Activated naive CD4-positive, alpha-beta T cell treated with anti-CD3 and anti-CD28 coated beads for 36 hours (primary cell): ENCODE measurements at places on chromosomes 5 and 9. TPM values are rescaled to one million over a fixed set of nuclear protein-coding genes. Genes with fewer than 3 reads are reported as not detected.

GRCh38 chr5:73143716-73144115 lies 23.3 kb downstream of the TMEM171 start:
- DNase-seq, result no peak

GRCh38 chr5:53792338-53792737 lies 231.9 kb downstream of the NDUFS4 start:
- DNase-seq, result no peak

GRCh38 chr5:83925955-83926337 lies 205.3 kb upstream of the HAPLN1 start:
- no peak for DNase-seq

DNA sequence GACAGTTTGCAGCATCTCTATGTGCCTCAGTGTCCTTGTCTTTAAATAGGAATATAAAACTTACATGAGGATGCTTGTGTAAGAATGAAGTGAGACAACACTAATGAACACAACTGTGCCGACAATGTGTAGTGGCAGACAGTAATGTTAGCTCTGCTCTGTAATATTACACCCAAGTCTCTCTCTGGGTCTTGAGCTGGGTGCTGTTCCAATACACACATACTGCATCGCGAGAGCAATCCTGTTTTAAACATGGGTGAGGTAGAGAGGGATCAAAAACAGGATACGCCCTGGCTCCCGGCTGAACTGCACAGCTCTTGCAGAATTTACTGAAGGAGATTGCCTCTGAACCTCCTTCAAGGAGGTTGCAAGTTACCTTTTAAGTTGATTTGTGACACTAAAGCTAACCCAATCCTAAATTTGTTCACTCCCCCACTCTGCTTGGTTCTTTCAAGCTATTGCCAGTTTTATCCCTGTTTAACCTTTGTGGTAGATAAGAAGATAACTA lies 155.2 kb upstream of the ISL1 start:
- no peak for DNase-seq

DNA sequence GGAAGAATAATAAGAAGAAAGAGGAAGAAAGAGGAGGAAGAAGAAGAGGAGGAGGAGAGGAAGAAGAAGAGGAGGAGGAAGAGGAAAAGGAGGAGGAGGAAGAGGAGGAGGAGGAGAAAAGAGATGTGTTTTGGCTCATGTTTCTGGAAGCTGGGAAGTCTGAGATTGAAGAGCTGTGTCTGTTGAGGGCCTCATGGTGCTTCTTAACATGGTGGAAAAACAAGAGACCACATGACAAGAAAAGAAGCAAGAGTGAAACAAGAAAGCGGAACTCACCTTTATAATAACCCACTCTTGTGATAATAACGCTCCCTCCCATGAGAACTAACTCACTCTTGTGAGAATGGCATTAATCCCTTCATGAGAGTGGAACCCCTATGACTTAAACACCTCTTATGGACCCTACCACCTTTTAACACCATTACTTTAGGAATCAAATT lies 36.1 kb upstream of the RANBP6 start:
- DNase-seq, result no peak

GRCh38 chr9:136392538-136393449 lies 7.2 kb downstream of the SNAPC4 start:
- no peak for DNase-seq

GRCh38 chr9:129109537-129109903 lies 1.1 kb downstream of the CRAT start:
- DNase-seq, result peak; percentile 28

DNA sequence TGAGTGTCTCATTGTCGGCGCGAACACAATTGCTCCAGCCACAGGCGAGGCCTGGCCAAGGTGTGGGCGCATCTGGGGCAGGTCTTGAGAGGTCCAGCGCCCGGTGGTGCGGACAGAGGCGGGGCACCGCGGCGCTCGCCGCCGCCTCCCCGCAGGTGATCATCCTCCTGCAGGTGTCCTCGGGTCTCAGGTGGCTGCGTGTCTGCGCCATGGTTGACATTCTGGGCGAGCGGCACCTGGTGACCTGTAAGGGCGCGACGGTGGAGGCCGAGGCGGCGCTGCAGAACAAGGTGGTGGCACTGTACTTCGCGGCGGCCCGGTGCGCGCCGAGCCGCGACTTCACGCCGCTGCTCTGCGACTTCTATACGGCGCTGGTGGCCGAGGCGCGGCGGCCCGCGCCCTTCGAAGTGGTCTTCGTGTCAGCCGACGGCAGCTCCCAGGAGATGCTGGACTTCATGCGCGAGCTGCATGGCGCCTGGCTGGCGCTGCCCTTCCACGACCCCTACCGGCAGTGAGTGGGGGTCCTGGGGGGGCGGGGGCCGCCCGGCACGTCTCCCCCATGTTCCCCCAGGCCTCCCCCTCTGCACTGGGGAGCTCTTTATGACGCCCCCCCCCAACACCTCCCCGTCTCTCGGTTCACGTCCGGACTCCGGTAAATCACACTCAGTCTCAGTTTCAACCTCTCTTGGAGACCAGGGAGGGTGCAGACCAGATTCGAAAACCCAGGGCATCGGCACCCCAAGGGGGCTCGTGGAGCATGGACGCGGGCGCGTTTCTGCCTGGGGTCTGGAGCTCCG lies 446 bp downstream of the NXNL2 start:
- peak; percentile 12 for DNase-seq

DNA sequence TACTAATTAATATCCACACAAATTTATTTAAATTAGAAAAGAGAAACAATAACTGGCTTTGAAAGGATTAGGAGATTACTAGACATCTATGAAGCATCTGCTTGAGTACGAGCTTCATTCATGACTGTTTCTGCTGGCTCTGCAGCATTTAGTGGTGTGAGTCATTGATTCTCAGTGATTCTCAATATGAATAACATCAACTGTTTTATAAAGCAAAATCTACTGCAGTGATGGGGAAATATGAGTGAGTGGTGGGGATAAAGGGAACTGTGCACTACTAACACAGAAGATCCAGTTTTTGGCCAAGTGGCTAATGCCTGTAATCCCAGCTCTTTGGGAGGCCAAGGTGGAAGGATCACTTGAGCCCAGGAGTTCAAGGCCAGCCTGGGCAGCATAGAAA lies 8.4 kb downstream of the FNBP1 start:
- DNase-seq, result peak; percentile 61

- no peak for DNase-seq
These were observed 56.5 kb downstream of the JAK2 start for GRCh38 chr9:5041390-5042115.

GRCh38 chr5:17694371-17694770 lies 60.1 kb downstream of the TAF11L14 start:
- no peak for DNase-seq

GRCh38 chr9:120640380-120640779 lies 60.4 kb upstream of the CDK5RAP2 start:
- DNase-seq, result no peak

DNA sequence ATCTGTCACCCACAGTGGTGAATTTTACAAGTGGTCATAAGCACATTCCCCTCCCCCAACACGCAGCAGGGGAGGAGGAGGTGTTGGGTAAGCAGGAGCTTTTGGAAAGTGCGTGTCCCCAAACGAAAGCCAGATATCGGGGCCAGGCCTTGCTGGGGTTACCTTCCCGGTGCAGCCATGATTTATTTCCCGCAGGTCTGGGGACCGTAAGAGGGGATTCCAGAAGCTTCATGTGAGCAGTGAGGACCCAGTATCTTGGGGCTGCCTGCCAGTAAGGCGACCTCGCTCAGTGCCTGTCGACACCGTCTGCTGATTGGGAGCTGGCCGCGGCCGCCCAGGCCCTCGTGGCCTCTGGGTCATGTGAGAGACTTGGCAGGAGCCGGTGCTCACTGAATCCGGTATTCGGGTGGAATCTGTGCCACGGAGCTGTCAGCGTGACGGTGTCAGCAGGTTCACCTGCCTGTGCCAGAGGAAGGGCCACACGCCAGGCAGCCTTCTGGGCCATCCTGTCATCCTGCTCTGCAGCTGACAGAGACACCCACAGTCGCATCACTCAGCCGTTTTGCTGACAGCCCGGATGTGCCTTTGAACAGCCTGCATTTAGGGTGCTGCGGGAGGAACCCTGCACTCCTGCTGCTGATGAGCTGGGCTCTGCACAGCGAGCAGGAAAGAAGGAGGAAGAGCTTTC lies 37.3 kb downstream of the SEC61B start:
- peak; percentile 73 for DNase-seq

DNA sequence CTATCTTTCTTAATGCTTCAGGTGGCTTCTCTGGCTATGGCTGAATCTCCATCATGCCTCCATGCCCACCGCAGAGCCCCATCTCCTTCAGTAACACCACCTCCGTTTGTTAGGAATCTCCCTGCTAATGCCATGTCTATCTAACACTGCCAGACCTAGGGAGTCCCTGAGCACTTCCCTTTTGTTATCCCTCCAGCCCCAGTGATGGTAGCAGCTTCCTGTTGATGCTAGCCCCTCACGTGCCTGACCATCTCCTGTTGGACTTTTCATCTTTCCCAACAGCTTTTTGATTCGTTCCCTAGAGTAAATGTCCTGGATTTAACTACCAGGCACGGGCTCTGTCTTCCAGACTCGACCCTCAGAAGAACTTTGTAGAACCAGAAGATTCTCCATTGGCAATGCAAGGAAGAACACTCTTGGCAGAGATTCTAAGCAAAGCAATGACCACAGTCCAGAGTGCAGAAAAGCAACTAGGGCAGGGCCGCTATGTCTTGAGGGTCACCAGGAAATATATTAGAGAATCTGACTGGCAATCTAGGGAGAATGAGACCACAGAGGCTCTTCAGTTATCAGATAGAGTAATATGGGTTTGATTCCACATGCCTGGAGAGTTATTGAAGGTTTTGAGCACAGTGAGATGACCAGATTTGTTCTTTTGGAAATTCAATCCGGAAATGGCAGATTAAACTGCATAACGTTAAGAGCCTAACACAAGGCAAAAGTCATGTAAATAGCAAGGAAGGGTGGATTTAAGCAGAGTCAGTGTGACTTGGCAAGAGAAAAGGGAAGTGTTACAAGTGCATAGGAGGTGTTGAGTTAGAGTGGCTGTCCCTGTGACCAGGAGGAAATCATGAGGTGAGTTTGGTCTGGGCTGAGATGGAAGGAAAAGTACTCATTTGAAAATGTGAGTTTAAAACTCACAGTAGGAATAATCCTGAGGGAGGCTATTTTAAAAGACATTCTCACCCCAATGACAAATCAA lies 555.2 kb downstream of the ACTL7B start:
- no peak for DNase-seq

GRCh38 chr5:128646176-128646575 lies 108.1 kb upstream of the FBN2 start:
- no peak for DNase-seq

DNA sequence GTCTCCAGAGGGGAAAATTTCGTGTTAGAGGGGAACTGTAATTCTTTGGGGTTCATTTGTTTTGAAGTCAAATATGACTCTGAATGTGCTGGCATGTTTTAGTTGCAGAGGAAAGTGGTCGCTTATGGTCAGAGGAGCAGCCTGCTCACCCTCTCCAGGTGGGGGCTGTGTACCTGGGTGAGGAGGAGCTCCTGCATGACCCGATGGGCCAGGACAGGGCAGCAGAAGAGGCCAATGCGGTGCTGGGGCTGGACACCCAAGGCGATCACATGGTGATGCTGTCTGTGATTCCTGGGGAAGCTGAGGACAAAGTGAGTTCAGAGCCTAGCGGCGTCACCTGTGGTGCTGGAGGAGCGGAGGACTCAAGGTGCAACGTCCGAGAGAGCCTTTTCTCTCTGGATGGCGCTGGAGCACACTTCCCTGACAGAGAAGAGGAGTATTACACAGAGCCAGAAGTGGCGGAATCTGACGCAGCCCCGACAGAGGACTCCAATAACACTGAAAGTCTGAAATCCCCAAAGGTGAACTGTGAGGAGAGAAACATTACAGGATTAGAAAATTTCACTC lies 13.5 kb downstream of the TXNDC15 start:
- no peak for DNase-seq

The WNK2 gene
- 5.8 TPM for total RNA-seq

The PCDHB5 gene
- total RNA-seq, result not detected

The SV2C gene
- total RNA-seq, result not detected

The TAF11L10 gene
- total RNA-seq, result not detected

The SHROOM1 gene
- total RNA-seq, result 0.64 TPM

The SLCO6A1 gene
- not detected for total RNA-seq

The PCDHGB2 gene
- not detected for total RNA-seq

The TNFSF15 gene
- total RNA-seq, result 0.74 TPM
